ENCODE measurements at places on chromosomes 5 and 9.

DNA sequence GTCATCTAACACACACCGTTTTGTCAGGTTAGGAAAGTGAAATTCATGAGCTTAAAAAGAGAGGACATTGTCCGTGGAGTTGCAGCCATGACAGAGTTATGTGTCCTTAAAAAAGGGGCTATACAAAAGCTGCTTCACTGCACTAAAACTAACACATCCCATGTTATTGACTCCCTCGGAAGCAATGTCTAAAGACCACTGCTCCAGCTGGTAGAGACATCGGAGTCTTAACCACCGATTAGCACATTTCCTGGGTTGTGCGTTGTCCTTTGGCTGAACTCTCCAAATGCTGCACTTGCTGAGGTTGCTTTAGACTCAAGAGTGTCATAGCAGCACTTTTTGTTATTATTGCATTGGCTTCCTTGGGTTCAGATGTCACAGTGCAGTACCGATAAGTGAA lies 128.3 kb upstream of the C9orf72 start:
- no peaks in the 10 kb centered on the region for H3K4me1 ChIP-seq
- H3K36me3 ChIP-seq, result no peaks in the 10 kb centered on the region
- no peaks in the 10 kb centered on the region for H3K27me3 ChIP-seq

GRCh38 chr5:113378081-113378480 lies 56.7 kb downstream of the TSSK1B start:
- no peak overlapping the region for H3K27ac ChIP-seq
- no peak for DNase-seq
- H3K27me3 ChIP-seq, result no peaks in the 10 kb centered on the region
- H3K4me1 ChIP-seq, result no peaks in the 10 kb centered on the region

- peaks cover 50% of the 10 kb centered on the region for H3K4me1 ChIP-seq
- H3K36me3 ChIP-seq, result no peaks in the 10 kb centered on the region
- H3K4me3 ChIP-seq, result no peak overlapping the region
- no peaks in the 10 kb centered on the region for H3K27me3 ChIP-seq
Observed at GRCh38 chr5:95728494-95729114, 2.5 kb upstream of the RHOBTB3 start.

DNA sequence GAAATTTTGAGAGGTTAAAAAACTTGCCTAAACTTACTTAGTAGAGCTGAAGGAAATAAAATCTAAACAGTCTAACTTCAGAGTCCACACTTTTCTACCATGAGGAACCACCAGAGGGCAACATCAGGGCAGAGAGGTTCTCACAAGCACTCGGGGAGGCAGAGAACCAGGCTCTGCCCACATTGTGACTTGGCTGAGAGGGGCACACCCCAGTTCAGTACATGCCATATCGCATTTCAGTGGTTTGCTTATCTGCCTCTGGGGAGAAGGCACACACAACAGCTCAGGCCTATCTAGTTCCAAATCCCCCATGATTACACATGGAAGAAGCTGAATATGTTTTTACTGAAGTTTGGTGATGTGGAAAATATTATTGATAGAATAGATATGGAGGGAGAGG lies 49.2 kb downstream of the EQTN start:
- H3K4me3 ChIP-seq, result no peak overlapping the region
- no peaks in the 10 kb centered on the region for H3K36me3 ChIP-seq
- H3K27ac ChIP-seq, result no peak overlapping the region
- no peak for DNase-seq

DNA sequence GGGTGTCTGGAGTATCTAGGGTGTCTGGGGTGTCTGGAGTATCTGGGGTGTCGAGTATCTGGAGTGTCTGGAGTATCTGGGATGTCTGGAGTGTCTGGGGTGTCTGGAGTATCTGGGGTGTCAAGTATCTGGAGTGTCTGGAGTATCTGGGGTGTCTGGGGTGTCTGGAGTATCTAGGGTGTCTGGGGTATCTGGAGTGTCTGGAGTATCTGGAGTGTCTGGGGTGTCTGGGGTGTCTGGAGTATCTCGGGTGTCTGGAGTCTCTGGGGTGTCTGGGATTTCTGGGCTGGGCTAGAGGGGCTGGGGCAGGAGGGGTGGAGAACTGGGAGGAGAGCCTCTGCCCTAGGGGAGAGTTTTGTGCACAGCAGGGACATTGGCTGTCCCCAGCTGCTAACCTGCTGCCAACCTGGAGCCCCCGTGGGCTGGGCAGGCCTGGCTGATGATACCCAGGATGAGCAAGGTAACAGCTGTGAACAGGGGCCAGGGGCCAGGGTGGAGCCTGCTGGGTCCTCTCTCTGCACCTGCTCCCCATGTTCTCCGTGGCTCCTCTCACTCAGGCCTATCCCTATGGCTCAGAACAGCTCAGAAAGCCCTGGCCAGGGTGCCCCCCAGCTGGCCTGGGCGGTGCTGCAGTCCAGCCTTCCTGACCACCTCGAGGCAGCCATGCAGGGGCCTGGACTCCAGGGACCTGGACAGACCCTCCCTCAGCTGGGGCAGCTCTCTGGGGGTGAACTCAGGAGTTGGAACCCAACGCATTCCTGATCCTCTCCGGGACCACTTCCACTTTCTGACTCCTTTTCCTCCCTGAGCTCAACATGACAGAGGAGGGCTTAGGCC lies 29.9 kb downstream of the LHX3 start:
- H3K4me3 ChIP-seq, result no peak overlapping the region
- DNase-seq, result no peak
- no peaks in the 10 kb centered on the region for H3K36me3 ChIP-seq
- no peaks in the 10 kb centered on the region for H3K4me1 ChIP-seq
- H3K27ac ChIP-seq, result no peak overlapping the region
- no peaks in the 10 kb centered on the region for H3K27me3 ChIP-seq

GRCh38 chr5:124253203-124253810 lies 493.1 kb downstream of the ZNF608 start:
- H3K27ac ChIP-seq, result peak overlapping the region; percentile 9
- no peak for DNase-seq
- no peaks in the 10 kb centered on the region for H3K27me3 ChIP-seq
- H3K36me3 ChIP-seq, result no peaks in the 10 kb centered on the region
- H3K4me3 ChIP-seq, result no peak overlapping the region
- no peaks in the 10 kb centered on the region for H3K4me1 ChIP-seq

DNA sequence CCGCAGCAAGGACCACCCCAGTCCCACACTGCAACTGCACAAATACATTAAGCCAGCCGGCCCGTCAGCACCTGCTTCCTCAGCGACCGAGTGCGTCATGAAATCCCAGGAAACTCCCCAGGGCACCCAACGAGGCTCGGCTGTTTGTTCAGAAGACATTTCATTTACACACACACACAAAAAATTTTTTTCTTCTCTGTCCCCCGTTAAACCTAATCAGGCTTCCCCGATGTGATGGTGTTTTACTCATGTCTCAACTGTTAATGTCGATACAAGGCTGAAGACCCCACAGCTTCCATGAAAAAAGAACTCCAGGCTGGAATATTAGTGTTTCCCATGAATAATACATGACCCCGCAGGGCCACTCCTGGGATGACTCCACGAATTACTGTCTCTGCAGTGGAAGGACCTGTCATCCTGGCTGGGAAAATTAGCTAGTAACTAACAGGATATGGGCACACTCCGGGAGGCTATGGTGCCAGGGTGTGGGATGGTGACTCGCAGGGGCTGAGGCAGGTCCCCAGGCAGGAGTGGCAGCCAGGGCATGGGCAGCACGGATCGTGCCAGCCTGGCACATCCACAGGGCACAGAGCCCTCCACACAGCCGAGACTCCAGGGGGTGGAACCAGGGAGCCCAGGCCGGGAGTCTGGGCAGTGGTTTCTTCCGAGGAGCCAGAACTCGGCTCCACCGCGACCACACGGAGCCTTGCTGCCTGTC lies 102.4 kb downstream of the VAV2 start:
- no peaks in the 10 kb centered on the region for H3K36me3 ChIP-seq
- no peak overlapping the region for H3K27ac ChIP-seq
- no peaks in the 10 kb centered on the region for H3K27me3 ChIP-seq
- H3K4me3 ChIP-seq, result no peak overlapping the region
- peaks cover 15% of the 10 kb centered on the region for H3K4me1 ChIP-seq
- no peak for DNase-seq

- no peaks in the 10 kb centered on the region for H3K4me1 ChIP-seq
- H3K27me3 ChIP-seq, result no peaks in the 10 kb centered on the region
- H3K36me3 ChIP-seq, result no peaks in the 10 kb centered on the region
- no peak overlapping the region for H3K4me3 ChIP-seq
Observed at GRCh38 chr5:132199116-132199680, 28.5 kb downstream of the P4HA2 start.

GRCh38 chr5:149911031-149911430 lies 33.6 kb downstream of the PDE6A start:
- no peak for DNase-seq
- H3K4me1 ChIP-seq, result no peaks in the 10 kb centered on the region
- no peaks in the 10 kb centered on the region for H3K36me3 ChIP-seq
- no peak overlapping the region for H3K27ac ChIP-seq

DNA sequence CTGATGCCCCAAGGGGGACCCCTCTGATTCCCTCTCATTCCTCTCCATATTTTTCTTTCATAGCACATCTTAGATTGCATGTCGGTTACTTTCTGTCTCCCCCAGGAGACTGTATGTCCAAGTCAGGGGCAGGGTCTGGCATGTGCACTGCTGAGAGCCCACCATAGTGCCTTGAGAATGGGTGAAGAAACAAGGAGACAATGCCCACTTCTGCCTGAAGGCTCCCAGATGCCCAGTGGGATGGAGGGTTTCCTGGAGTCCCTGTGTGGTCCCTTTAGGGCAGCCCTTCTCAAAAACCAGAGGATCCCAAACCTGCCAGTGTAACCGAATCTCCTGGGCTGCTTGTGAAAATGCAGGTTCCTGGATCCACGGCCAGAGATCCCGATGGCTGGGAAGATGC lies 126.5 kb upstream of the LARP1 start:
- no peak for DNase-seq
- no peaks in the 10 kb centered on the region for H3K36me3 ChIP-seq
- no peak overlapping the region for H3K27ac ChIP-seq
- no peaks in the 10 kb centered on the region for H3K4me1 ChIP-seq

GRCh38 chr5:143275512-143276363 lies 127.7 kb downstream of the NR3C1 start:
- H3K27me3 ChIP-seq, result no peaks in the 10 kb centered on the region
- H3K36me3 ChIP-seq, result no peaks in the 10 kb centered on the region
- no peak overlapping the region for H3K4me3 ChIP-seq
